M059J (cell line): ENCODE measurements at places on chromosomes 1 and 21. TPM values are rescaled to one million over a fixed set of nuclear protein-coding genes. Genes with fewer than 3 reads are reported as not detected.

Gene HTR1D
- total RNA-seq: 0.22 and 0.39 TPM in 2 replicates

Gene CLCA1
- not detected in 2 replicates for total RNA-seq

Gene CGN
- 0.52 and 1.5 TPM in 2 replicates for total RNA-seq

Gene TMEM269
- total RNA-seq: 0.02 TPM in 1 of 2 replicates, not detected in the other

Gene KRTAP11-1
- not detected in 2 replicates for total RNA-seq

Gene ZNF593OS
- not detected in 2 replicates for total RNA-seq

Gene PRELP
- total RNA-seq: not detected in 2 replicates

Gene SLC5A3
- 21.8 and 33.2 TPM in 2 replicates for total RNA-seq

Gene POFUT2
- total RNA-seq: 65.7 and 81.8 TPM in 2 replicates

Gene FMO2
- total RNA-seq: not detected in 2 replicates
